ENCODE measurements at places on chromosomes 16 and 17. TPM values are rescaled to one million over a fixed set of nuclear protein-coding genes. Genes with fewer than 3 reads are reported as not detected.

- DNase-seq, result no peak
Measured at GRCh38 chr17:36461330-36462110, 25.0 kb upstream of the ZNHIT3 start.

- no peak for DNase-seq
Measured at GRCh38 chr17:63514477-63514876, 8.7 kb upstream of the KCNH6 start.

DNA sequence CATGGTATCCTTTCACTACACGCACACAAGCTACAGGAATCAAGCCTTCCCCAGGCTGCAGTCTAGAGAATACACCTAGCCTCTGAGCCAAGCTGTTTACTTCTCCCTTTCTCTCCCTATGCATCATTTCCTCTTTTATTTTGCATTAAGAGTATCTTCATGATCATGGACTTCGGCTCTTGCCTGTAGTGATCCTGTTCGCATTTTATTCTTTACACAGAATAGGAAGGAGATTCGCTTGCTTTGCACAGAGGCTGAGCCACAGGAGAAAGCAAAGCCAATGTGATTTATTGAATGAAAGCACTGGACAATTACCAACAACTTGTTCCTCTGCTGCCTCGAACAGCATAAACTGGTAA lies 172.7 kb downstream of the ANKFN1 start:
- DNase-seq, result no peak

- no peak for DNase-seq
Measured at GRCh38 chr17:39633570-39634183, 3.3 kb upstream of the STARD3 start.

DNA sequence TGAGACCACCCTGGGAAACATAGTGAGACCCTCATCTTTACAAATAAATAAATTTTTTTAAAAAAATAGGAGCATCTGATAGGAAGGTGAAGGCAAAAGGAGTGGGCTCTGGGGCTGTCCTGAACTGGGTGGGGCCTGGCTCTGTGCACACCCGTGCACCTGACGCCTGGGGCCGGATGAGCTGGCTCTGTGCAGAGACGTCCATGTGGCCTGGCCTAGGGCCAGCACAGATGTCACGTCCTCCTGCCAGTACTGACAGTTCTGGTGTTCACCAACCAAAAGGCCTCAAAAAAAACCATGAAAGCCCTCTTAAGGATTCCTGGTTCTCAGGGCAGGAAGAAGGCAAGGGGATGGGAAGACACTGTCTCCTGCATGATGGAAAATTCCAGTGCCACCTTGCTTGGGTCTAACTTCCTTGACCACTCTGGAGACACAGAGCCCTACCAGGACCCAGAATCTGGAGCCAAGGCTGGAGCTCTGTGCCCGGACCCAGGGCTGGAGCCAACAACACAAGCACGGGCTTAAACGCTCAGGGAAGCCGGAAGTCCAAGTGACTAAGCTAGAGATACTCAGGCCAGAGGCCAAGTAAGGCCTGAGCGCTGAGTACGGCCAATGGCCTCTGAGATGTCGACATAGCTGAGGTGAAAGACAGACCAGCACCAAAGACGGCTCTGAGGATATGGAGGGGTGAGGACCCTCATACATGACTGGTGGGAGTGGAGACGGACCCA lies 32.9 kb downstream of the COPRS start:
- DNase-seq, result no peak

Gene DBNDD1
- polyA plus RNA-seq, result 4.3 TPM

Gene LRRC37A
- 1.0 TPM for polyA plus RNA-seq

Gene AMDHD2
- 18.3 TPM for polyA plus RNA-seq

GRCh38 chr16:49635591-49636581 lies 220.0 kb downstream of the ZNF423 start:
- DNase-seq, result no peak

Gene CFAP52
- not detected for polyA plus RNA-seq

Gene C1QTNF8
- polyA plus RNA-seq, result not detected

Gene OTOP2
- not detected for polyA plus RNA-seq

DNA sequence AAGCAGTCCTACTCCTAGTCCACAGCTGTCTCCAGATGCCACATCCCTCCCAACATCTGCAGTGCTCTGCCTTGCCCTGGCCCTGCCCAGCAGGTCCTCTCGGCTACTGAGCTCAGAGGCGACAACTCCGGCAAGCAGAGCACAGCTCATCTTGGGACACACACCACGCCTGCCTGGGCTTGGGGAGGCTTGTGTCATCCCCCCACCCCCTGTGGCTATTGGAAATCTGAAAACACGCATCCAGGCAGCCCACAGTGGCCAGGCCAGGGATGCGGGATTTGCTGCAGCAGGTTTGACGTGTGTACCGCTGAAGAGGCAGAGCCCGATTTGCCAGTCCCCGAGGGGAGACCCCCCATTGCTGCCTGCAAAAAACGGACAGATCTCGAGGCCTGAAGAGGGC lies 25.4 kb downstream of the MXRA7 start:
- DNase-seq, result no peak

DNA sequence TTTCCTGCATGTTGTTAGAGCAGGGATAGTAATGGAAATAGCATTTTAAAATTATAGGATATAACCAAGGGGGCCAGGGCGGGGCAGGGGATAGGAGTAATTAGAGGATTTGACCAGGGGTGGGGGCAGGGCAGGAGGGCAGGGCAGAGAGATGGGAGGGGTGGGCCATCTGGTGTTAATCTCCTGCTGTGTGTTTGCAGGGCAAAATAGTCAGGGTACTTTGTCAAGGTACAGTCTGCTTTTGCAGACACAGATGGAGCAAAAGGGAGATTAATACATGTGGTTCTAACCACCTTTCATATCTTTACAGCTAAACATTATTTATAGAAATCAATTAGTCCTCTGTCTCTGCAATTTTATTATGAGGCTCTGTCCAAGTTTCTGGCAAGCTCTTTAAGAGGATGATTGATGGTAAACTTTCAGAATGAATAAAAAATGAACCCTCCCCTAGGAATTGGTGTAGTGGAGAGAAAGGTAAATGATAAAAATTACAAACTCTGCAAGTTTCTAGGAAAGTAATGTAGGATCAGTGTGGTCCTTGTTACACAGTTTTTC lies 6.6 kb downstream of the ANKFN1 start:
- no peak for DNase-seq

GRCh38 chr16:2043667-2044451 lies 3.8 kb downstream of the NTHL1 start:
- no peak for DNase-seq

DNA sequence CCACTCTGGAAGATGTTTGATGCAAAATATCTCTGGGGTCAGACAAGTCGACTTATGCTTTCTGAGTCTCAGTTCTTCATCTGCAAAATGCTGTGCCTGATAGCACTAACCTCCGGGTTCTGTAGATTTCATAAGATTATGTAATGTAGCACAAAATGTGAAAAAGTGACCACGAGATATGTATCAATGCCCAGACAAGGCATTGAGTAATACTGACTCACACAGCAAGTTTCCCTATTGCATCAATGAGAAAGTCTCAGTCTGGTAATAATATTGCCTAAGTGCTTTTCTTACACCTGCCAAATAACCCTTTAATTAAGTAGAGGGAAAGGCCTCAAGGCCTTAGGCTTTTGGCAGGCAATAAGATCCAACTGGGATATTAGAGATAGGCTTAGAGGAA lies 41.4 kb upstream of the MMP2 start:
- no peak for DNase-seq

DNA sequence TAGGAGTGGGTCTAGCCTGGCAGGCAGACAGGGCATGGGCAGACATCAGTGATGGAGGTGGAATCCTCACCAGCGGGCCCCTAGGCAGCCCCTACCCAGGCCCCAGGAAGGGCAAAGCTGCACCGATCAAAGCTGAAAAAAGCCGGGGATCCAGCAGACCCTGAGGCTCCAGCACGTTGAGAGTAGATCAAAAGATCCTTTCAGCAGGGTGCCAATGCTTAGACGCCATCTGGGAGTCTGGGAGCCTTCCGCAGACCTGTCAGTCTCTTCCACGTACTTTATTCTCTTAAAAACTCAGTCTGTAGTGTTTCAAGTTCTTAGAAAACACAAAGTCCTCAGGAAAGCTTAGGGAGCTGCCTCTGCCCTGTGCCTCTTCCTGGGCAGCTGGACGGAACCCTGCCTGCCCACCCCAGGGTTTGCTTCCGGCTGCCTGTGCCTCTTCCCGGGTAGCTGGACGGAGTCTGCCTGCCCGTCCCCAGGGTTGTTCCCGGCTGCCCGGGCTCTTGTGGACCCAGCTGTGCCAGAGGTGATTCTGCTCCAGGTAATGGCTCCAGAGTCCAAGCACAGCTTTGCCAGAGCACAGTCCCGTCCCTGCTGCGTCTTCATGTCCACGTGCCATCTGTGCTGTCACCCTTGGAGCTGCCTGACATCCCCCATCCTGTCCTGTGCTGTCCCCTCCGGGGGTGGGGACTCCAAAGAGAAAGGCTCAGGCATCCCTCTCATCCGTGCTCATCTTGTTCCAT lies 50.8 kb upstream of the PVALEF start:
- DNase-seq, result no peak

DNA sequence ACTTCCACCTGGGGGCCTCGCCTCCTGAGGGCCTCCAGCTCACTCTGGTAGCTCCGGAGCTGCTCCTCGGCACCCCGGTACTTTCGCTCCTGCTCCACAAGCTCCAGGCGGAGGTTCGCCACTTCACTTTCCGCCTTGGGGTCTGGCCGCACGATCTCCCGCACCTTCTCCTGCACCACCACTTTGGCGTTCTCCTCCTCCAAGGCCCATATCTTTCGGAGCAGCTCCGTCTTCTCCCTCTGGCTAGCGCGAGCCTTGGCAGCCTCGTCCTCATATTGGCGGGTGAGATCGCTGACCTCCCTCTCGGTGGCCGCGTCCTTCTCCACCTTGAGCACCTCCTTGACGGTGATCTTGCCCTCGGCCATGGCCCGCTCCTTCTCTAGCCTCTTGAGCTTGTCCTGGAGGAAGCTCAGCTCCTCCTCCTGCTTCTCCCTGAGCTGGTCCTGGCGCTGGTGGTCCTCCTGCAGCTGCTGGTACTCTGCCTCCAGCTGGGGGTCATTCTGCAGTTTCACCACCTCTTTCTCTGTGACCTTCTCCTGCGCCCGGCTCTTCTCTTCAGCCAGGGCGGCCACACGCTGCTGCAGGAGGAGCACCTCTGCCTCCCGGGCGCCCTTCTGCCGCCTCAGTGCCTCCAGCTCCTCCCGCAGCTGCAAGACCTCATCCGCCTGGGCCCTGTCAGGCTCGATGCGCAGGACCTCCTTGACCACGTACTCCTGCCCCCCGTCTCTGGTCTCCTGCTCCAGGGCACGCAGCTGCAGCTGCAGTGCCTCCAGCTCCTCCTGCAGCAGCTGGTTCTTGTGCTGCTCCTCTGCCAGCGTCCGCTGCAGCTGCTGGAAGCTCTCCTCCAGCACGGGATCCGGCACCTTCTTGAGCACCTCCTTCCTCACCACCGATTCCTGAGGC lies 37.9 kb downstream of the UBN1 start:
- DNase-seq, result no peak

Gene PMFBP1
- polyA plus RNA-seq, result not detected

- DNase-seq, result no peak
Measured at GRCh38 chr16:57472665-57473060, 10.2 kb downstream of the POLR2C start.

- no peak for DNase-seq
Measured at GRCh38 chr17:534071-534691, 180.5 kb downstream of the VPS53 start.

- DNase-seq, result no peak
Measured at GRCh38 chr17:51699303-51699702, 439.0 kb downstream of the UTP18 start.

DNA sequence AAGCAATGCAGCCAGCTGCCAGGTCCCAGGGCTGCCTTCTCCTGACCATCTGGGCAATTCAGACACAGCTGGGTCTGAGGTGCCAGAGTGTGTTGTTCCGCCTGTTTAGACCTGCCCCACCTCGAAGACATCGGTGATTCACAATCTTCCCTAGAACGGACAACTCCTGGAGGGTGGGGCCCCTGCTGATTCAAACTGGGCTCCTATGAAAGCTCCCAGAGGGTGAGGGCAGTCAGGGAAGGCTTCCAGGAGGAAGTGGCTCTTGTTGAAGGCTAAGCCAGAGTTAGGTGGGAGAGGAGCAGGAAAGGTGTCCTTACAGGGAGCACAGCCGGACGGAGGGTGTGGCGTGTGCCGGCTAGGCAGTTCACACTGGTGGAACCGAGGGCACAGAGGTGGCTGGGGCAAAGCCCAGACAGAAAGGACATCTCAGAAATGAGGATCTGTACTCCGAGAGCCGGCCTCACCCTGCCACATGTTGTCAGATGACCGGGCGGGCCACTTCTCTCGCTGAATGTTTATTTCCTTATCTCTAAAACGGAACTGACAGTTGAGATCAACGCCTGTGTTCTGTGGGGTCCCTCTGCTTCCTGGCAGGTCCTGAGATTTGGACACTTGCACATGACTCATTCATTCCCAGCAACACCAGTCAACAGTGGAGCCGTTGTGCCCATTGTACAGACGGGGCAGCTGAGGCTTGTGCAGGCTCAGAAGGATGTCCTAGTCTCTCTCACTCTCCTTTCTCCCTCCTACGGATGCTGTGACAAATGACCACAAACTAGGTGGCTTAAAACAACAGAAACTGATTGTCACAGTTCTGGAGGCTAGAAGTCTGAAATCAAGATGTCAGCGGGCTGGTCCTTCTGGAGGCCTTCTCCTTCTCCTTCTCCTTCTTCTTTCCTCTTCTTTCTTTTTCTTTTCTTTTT lies 26.9 kb upstream of the LITAF start:
- DNase-seq, result peak; percentile 33

GRCh38 chr16:24946155-24946554 lies 69.0 kb downstream of the ARHGAP17 start:
- no peak for DNase-seq

Gene TBC1D16
- polyA plus RNA-seq, result 0.12 TPM

GRCh38 chr16:68590201-68590994 lies 51.3 kb downstream of the ZFP90 start:
- DNase-seq, result peak; percentile 11

All from CD4-positive, CD25-positive, alpha-beta regulatory T cell (primary cell).